Ammon's horn (tissue), 1 donor: ENCODE measurements at places on chromosomes 3 and 15.

GRCh38 chr3:43709022-43709421 lies 18.3 kb downstream of the ABHD5 start:
- DNase-seq, result no peak

DNA sequence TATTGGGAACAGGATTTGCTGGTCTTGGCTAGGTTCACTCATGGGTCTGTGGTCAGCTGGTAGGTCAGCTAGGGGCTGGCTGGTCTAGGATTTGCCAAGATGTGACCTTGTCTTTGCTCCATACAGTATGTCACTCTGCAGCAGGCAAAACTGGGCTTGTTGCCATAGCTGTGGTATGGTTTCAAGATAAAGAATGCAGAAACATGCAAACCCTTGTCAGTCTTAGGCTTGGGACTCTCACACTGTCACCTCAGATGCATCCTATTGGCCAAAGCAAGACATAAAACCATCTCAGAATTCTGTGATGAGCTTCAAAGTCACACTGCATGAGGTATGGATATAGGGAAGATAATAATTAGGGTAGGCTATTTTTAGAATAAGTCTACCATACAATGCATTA lies 66.6 kb upstream of the TBC1D5 start:
- no peak for DNase-seq

DNA sequence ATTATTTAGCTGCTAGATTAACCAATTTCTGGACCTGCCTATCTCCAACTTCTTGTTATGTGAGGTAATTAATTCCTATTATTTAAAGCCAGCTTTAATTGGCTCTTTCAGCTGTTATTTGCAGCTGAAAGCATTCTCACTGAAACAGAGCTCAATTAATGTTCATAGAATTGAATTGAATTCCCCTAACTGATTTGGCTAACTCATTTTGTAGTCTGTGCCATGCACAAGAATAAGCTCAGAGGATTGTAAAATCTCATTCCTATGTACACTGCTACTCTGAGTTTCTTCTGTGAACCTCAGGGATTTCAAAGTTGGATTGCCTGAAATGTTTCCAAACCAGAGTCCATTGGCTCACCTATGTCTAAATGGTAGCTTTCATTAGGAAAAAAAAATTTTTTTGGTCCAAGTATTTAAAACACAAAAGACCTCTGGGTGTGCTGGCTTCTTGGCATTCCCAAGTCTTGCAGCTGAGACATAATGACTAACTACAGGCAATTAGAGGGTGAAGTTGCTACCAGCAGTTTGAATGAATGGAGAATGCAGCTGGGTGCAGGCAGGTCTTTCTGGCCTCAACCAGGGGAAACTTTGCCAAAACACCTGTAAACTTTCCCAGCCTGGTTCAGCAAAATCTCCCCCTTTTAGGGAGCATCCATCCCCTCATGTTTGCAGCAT lies 134.3 kb downstream of the EDEM1 start:
- no peak for DNase-seq

DNA sequence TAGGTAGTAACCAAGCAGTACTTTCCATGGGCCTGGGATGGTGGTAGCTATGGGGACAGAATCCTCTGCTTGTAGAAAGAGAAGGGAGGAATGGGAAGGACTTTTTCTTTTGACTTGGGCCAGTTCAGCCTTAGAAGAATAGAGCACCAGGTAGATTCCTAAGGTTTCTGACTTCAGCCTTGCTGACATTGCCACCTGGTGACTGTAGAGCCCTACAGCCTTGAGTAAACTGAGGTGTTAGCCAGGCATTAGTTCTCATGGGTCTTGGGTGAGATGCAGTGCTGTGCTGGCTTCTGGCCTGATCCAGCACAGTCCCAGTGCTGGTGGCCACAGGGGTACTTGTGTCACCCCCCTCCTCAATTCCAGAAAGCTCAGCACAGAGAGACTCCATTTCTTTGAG lies 171.1 kb downstream of the ZBBX start:
- no peak for DNase-seq

GRCh38 chr3:149736175-149736952 lies 15.9 kb downstream of the COMMD2 start:
- no peak for DNase-seq

DNA sequence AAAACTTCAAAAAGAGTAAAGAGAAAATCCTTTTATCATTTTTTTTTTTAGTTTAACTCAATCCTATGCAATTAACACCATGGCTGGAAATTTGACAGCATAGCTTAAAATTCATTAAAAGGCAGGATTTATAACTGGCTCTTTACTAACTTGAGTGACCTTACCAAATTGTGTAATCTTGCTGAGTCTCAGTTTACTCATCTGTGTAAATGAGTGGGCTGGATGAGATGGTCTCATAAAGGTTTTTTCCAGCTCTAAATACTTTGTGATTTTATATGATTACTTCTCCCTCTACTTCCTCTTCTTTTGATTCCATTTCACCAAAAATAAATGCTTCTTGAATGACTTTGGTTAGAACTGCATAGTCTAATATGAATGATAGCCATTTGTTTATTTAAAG lies 234.9 kb upstream of the SATB1 start:
- no peak for DNase-seq

DNA sequence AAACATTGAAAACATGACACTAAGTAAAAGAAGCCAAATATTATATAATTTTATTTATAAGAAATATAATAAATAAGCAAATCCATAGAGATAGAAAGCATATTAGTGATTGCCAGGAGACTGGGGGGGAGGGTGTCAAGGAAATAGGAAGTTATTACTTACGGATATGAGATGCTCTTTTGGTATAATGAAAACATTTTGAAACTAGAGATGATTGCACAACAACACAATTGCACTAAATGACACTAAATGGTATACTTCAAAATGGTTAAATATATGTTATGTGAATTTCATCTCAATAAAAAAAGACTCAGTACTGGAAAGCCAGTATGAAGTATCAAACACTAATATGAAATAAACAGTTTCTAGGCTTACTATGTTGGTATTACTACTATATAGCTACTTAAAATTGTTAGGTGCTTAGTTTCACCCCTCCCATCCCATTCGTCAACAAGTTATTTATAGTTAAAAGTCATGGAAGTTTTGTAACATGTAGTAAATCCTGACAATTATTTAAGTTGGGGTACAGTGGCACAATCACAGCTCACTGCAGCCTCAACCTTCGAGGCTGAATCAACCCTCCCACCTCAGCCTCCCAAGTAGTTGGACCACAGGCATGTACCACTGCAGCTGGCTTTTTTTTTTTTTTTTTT lies 43.7 kb downstream of the STAG1 start:
- no peak for DNase-seq

DNA sequence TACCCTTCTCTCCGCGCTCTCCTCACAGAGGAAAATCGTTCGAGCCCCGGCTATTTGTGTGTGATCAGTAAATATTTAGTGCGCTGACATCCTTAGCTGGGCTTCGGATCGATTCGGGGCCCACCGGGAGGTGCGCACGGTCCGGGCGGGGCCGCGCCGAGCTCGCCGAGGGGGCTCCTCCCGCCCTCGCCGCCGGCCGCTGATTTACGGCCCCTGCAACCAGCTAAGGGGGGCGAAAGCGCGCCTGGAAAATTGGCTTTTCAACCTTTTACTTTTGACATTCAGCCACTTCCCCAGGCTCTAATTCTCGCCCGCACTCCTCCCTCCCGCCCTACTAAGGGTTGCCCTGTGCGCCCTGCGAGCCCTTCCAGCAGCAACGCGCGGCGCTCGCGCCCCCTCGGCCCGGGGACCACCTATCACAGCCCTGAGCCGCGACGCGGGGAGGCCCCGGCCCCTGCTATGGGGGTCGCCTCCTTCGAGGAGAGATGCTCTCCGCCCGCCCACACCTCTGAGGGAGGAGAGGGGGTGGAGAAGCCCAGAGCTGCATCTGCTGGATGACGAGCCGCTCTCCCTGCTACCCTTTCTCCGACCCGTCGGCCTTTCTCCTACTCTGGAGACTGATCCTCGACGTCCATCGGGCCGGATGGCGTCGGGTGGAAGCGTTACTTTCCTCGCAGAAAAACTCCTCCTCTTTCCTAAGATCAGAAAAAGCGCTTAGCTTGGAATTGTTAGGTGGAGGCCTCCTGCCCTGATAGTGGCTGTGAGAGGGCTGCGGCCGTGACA lies 7.8 kb upstream of the NR2F2 start:
- DNase-seq, result no peak

GRCh38 chr3:170806141-170806540 lies 63.9 kb downstream of the RPL22L1 start:
- DNase-seq, result no peak

DNA sequence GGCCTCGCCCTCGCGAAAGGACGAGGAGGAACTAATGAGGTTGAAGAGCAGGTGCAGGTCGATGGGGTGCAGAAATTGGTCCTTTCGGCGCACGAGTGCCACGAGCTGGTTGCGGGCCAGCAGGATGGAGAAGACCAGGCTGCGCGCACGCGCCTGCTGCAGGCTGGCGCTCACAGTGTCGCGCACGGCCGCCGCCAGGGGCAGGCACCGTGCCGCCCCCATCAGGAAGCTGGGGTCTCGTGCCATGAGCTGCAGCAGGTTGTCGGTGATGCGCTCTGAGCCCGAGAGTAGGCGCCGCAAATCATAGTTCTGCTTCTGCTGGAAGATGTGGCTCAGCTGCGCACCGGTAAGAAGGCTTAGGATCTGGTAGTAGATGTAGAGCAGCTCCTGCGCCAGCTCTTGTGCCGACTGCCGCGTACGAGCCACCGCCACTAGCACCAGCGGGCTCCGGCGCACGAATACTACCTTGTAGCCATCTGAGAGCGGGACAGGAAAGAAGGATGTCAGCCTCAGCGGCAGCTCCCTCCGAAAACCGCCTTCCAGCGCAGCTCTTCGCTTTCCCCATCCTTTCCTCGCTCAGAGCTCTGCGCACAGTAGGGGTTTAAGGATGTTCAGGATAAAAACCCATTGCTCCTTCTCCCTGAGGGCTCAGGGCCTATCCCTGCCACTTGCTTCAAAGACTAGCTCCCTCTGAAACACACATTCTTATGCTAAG lies 6.9 kb upstream of the MST1R start:
- DNase-seq, result no peak

DNA sequence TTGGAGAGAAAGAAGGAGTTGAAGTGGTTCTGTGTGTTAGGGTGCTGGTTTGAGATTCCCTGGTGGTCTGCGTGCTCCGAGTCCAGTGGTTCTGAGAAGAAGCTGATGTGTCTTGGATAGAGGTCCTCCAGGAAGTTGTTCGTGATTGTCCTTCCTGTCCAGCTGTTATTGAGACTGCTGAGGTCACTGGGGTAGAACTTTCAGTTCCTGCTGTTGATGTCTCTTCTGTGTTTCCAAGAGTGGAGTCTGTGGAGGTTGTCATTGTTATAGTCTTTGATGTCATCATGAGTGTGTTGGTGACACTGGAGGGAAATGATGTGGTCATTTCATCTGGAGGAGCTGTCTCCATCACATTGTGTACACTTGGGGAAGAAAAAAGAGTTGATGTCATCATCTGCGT lies 20.8 kb downstream of the MUC4 start:
- no peak for DNase-seq

DNA sequence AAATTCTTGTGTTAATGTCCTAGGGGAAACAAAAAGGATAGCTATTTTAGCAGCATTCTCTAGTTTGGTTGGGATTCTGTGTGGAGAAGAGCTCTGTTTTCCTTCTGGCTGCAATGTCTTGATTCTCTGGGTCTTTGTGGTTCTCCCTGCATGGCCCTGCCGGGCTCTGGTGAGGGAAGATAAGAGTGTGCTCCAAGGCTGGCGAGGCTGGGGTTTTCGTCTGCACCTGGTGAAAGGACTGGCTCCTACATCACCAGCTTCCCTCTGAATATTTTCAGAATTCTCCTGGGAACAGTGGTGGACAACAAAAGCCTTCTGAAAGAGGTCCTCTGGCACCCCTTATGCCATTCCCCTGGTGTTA lies 38.1 kb upstream of the SFMBT1 start:
- DNase-seq, result no peak

DNA sequence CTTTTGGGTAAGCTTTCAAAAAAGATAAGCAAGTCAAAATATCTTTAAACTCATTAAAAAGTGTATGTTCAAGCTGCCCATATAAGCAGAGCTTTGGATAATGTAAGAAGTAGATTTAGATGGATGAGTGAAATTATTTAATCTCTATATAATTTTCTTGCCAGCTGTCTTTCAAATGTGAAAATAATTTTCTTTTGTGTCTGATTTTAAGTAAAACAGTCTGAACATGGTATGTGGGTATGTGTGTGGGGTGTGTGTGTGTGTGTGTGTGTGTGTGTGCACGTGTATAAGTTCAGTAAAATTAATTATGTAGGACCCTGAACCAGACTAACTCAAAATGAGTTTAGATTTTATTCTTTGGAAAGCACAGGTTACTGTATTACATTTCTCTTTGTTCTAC lies 155.2 kb upstream of the CGNL1 start:
- DNase-seq, result no peak

GRCh38 chr3:151101270-151101969 lies 16.0 kb downstream of the MED12L start:
- DNase-seq, result no peak

DNA sequence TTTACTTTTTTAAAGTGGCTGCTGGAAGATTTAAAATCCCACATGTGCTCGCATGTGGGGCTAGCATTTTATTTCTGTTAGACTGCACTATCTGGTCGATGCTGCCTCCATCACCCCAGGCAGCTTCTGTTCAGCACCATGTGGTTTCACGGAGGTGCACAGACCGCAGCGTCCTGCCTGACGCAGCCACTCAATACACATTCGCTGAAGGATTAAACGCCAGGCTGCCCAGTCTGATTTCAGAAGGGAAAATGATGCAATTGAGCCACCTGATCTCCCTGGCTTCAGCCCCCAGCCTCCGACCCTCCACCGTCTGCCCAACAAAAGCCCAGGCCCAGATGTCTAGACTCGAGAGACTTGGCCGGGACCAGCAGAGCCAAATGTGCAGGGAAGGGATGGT lies 84.5 kb downstream of the MEGF11 start:
- no peak for DNase-seq

DNA sequence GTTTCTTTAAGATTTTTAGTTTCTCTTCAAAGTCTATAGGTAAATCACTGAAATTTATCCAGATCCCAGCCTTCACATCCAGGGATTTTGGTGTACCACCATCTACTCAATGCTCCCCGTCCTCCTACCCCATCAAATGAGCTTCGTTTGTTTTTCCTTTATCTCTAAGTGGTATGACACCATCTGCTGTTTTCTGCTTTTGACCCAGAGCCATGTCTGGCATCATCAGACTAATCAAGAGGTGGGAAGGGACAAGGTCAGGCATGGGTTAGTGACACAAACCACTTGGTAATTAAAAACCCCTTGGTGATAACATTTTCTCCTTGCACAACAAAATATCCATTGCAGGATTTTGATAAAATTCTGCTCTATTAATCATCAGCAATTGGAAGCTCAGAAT lies 92.7 kb upstream of the GOLGA8J start:
- no peak for DNase-seq

- DNase-seq, result no peak
Observed at GRCh38 chr15:60889006-60889405, 340.1 kb downstream of the RORA start.

DNA sequence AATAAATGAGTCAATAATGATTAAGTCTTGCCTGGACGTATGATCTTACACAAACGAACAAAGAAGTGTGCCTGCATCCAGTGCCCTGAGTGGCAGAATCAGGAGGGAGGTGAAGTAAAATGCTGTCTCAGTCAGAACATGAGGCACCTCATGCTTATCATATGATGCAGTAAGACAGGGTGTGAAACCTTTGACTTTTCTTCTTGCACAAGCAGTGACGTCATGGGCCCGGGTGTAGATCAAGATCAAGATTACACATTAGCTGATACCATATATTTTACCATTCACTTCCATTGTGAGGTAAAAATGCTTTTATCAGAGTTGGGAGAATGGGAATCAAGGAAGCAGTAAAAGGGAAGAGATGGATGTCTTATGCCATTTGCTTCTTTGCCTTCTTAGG lies 291.6 kb upstream of the PLSCR5 start:
- no peak for DNase-seq
